Activated naive CD8-positive, alpha-beta T cell treated with anti-CD3 and anti-CD28 coated beads for 36 hours (primary cell): ENCODE measurements at places on chromosomes 3 and 15. TPM values are rescaled to one million over a fixed set of nuclear protein-coding genes. Genes with fewer than 3 reads are reported as not detected.

- no peak overlapping the region for H3K27ac ChIP-seq
- no peaks in the 10 kb centered on the region for H3K27me3 ChIP-seq
- no peak for DNase-seq
- H3K4me3 ChIP-seq: no peak overlapping the region
- peaks cover 2% of the 10 kb centered on the region for H3K36me3 ChIP-seq
Measured at GRCh38 chr3:189588475-189589178, 42.6 kb upstream of the TP63 start.

Gene SLC22A13
- total RNA-seq: 0.27 TPM

GRCh38 chr15:75049392-75049791 lies 26.0 kb downstream of the PPCDC start:
- no peak for DNase-seq
- no peak overlapping the region for H3K27ac ChIP-seq
- peaks cover 11% of the 10 kb centered on the region for H3K36me3 ChIP-seq
- H3K27me3 ChIP-seq: no peaks in the 10 kb centered on the region

- peaks cover 7% of the 10 kb centered on the region for H3K4me1 ChIP-seq
- H3K36me3 ChIP-seq: peaks cover 13% of the 10 kb centered on the region
- H3K27ac ChIP-seq: no peak overlapping the region
- DNase-seq: no peak
Measured at GRCh38 chr3:48068886-48069285, 52.7 kb upstream of the MAP4 start.

DNA sequence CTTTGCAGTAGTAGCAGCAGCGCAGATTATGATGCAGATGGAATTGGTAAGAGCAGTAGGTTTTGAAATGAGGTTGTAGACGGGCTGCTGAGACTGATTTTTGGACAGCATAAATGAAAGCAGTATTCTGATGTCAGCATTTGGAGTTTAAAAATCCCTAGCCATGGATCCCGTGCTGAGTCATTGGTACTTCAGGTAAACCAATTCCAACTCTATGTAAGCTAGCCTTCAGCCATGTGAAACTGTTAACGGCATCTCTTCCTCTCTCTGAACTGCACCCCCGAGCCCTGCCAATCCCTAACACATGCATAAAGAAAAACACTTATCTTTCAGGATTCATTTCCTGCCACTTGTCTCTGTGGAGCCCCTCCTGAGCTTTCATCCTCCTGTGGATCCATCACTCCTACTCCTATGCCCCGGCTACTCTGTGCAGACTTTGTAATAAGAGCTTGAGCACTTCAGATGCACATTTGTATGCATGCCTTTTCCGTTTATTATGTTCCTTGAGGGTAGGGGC lies 119.0 kb downstream of the AKAP13 start:
- H3K4me3 ChIP-seq: no peak overlapping the region
- peak overlapping the region; percentile 57 for H3K27ac ChIP-seq
- no peak for DNase-seq

Gene CDHR4
- total RNA-seq: not detected

GRCh38 chr3:10263646-10264363 lies 15.5 kb downstream of the TATDN2 start:
- peaks cover 69% of the 10 kb centered on the region for H3K4me1 ChIP-seq
- H3K27ac ChIP-seq: peak overlapping the region; percentile 82
- peak; percentile 72 for DNase-seq
- H3K4me3 ChIP-seq: peak overlapping the region; percentile 63
- H3K27me3 ChIP-seq: no peaks in the 10 kb centered on the region
- peaks cover 75% of the 10 kb centered on the region for H3K36me3 ChIP-seq
